ENCODE measurements at places on chromosomes 2 and 18. TPM values are rescaled to one million over a fixed set of nuclear protein-coding genes. Genes with fewer than 3 reads are reported as not detected.

DNA sequence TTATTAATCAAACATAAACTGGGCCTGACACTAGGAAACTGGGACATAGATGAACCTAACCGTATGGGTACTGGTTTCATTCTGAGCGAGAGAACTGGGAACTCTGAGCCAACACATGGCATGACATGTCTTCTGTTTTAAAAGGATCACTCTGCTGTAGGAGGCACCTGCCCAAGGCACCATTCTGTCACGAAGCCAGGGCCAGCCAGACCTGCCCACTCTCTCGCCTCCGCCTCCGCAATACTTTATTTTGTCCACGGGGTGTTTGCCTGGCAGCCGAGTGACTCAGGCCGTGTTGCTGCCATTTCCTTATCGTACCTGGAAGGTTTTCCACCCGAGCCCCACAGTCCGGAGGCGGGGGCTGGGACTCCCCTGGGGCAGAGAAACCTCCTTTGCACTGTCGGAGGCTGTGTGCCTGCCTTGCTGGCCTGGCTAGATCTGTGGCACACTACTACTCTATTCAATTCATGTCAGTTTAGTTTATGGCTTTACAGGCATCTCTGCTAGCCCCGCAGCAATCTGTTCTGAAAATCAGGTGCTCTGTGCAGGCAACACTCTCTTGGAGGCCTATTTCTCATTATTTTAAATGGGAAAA is 120.4 kb upstream of the ACKR3 start:
- peak; percentile 13 for DNase-seq

- DNase-seq, result no peak
These were observed 575 bp downstream of the TMEM150A start for GRCh38 chr2:85601771-85602475.

DNA sequence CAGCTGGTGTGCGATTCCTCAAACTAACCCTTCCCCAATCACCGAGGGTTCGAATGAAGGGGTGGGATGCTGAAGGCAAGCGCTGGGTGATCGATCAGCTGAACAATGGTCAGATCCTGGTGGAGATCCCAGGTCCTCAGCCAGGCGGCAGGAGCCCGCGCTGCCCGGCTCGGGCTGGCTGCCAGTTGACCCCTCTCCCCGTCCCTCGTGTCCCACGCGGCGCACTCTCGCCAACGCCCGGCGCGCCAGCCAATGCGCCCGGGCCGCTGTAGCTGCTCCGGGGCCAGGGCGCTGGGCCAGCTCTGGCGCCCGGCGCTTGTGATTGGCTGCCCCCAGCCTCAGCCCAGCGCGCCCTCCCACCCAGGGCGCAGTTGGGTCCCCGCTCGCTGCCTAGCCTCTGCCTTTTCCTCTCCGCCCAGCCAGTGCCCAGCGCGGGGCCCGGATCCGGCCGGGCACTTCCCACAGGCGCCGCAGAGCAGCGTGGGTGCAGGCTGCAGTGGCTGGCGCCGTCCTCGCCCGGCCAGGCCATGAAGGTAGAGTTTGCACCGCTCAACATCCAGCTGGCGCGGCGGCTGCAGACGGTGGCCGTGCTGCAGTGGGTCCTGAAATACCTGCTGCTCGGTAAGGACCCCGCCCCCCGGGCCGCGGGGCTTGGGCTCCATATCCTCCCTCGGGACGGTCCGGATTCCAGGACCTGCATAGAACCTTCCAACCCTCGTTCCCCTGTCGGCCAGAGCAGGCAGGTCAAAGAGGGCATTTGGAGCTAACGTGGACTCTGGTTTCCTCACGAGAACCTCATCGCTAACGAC is at the start of gene MOGAT1:
TSS of gene MOGAT1 (plus strand) at position 400 of the 809 bp plus-strand sequence. CDS start at position 528, 128 bp downstream.
- peak; percentile 14 for DNase-seq

DNA sequence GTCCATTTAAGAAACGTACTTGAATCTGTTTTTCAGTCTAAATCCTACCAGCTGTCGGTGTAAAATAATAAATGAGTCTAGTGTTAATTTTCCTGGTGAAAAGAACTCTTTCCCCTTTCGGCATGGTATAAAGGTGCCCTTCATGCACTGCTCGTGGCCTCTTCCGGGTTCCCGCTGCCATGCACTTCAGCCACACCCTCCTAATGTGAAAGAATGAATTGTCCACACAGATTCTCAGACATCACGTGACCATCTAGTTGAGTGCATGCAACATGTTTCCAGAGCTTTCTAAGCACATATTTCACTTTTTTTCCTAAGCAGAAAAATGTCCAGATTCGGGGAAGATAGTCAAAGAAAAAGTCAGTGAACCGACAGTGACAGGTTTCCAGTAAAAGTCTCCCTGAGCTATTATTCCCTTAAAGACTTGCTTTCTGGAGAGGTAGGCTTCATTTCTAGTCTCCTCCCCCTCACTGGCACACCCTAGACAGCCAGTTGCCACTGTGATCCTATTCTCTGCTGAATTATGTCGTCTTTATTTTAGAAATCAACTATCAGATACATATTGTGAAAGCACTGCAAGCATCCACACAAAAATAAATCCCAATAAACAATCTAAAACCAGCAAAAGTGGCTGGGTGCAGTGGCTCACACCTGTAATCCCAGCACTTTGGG is 65.9 kb upstream of the RPL31 start:
- DNase-seq, result no peak

GRCh38 chr2:53452400-53452799 is 315.2 kb upstream of the CHAC2 start:
- DNase-seq, result no peak

DNA sequence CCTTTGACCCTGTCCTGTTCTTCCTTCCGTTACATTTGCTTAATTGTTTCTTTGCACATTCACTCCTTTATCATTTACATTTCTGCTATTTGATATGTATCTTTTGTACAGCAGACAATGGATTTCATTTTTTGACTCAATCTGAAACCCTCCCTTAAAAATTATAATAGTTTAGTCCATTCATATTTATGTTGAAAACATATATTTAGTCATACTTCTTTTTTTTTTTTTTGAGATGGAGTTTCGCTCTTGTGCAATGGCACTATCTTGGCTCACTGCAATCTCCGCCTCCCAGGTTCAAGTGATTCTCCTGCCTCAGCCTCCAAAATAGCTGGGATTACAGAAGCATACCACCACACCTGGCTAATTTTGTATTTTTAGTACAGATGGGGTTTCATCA is 95.3 kb upstream of the TGFA start:
- DNase-seq, result no peak

DNA sequence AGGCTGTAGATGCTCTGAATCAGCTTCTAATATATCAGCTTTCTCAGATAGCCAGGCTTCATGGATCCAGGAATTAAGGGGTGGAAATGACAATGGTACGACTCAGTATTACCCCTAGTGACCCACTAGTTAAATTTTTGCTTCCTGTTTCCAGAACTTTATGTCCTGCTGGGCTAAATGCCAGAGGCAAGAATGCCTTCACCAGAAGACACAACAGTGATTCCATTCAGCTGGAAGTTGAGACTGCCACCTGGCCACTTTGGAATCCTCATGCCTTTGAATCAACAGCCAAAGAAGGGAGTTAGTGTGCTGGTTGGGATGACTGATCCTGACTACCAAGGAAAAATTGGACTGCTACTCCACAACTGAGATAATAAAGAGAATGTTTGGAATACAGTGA is 239.1 kb downstream of the ASXL3 start:
- no peak for DNase-seq

- no peak for DNase-seq
These were observed 36.8 kb downstream of the MYT1L start for GRCh38 chr2:2294183-2294690.

GRCh38 chr2:105068875-105069274 is 31.0 kb downstream of the MRPS9 start:
- no peak for DNase-seq

DNA sequence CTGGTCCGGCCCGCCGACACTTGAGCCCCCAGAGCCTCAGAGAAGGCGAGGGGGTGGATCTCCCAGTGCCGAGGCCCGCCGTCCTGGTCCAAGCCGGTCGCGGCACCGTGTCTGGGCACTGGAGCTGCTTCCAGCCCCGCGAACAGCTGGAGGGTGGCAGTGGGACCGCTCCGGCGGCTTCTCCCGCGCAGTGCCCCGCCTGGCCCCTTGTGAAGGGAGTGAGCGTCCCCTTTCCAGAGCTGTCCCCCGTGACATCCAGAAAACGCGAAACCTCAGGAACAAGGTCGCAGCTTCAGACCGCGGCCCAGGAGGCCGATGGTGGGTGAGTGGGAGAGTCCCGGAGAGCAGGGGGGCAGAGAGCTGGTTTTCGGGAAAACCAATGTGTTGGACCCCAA is 579 bp upstream of the EMX1 start:
- DNase-seq, result no peak

GRCh38 chr2:190979906-190980629 is 33.9 kb downstream of the STAT1 start:
- DNase-seq, result no peak

DNA sequence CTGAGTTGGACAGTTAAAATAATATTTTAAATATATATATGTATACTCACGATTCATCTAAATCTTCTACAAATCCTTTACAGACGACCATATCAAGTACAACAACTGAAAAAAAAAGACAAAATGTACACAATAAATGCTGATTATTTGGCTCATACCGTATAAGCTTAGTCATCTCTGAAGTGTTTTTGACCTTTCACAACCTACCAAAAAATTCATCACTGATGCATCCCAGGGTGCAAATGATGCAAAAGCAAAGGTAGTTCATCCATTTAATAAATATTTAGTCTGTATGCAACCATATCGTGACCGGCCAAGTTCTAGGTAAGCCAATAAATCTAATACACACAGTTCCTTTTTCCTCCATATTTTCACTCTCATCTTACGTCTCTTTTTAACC is 1.1 kb downstream of the TMX3 start:
- no peak for DNase-seq

DNA sequence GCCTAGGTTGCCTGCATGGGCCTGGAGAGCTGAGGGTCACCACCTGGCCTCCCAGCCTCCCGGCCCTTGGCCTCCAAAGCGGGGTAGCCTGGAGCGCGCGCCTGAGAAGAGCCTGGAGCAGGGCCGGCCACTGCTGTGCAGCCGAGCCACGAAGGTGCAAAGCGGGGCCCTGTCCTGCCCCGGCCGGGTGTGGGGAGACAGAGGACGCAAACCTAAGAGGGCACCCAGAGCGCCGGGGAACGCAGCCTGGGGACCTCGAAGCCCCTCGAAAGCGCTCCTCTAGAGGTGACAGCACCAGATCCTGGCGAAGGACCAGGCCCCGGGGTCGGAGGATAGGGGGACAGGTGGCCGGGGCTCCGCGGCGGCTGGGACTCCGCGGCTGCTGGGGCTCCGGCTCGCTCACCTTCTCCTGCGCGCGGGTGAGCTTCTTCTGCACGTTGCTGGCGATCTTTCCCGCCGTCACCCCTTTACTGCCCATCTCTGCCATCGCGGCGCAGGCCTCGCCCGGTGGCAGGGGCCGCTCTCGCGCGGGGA is 430 bp downstream of the BIN1 start:
- DNase-seq, result peak; percentile 15

GRCh38 chr2:232890896-232891601 is 21.0 kb downstream of the SNORC start:
- no peak for DNase-seq

DNA sequence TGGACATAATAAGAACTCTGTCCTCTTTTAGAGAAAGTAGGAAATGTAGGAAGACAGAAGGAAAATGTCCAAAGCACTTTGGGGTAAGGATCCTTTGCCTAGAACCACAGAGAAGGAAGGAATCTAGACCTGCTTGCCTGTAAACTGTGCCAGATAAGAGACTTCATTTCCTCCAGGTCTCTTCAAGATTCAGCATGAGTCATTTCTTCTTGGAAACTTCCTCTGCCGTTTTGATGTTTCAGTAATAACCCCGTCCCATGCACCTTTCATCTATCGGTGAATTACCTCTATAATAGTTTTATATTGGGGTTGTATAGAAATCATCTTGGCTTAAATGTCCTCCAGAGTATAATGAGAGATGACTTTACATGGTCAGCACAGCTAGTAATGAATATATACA is 63.2 kb upstream of the LRATD1 start:
- DNase-seq, result no peak

DNA sequence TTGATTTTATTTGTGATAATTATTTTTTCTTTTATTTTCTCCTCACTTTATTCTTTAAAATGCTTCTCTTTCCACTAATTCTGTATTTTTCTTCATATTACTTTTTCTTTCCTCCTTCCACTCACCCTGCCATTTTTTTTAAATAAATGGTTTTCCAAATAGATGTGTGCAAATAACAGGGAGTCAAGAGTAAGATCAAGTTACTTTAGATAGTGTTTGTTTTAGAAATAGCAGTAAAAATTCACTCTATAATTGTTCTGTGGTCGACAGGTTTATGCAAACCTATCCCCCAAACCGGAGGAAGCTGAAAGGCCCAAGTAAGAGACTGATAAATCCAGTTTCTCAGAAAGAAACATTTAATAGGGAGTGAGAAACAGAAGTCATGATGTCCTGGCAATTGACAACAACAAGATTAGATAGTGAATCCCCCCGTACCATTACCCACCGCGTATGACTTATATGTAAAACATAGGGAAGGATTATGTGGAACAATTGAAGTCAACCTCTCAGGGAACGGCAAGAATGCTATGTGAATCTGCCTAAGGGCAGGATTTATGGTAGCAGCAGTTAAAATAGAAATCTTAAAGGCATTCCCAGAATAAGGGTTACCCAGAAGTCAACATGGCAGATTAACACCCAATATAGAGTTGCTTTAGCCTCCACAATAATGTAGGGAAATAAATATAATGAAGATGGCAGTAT is 75.5 kb downstream of the KYNU start:
- DNase-seq, result no peak

GRCh38 chr18:64248836-64249235 is 99.9 kb upstream of the LINC00305 start:
- DNase-seq, result no peak

- DNase-seq, result no peak
These were observed 76.3 kb downstream of the MDH1 start for GRCh38 chr2:63665091-63665490.

- DNase-seq, result no peak
These were observed 6.1 kb downstream of the FBXO11 start for GRCh38 chr2:47899915-47900816.

GRCh38 chr2:81481994-81482368 is 1177.4 kb upstream of the LRRTM1 start:
- DNase-seq, result no peak

- DNase-seq, result no peak
These were observed 176.8 kb downstream of the LOXHD1 start for GRCh38 chr18:46480226-46480625.

- DNase-seq, result no peak
These were observed 133.9 kb upstream of the GCFC2 start for GRCh38 chr2:75844651-75845050.

DNA sequence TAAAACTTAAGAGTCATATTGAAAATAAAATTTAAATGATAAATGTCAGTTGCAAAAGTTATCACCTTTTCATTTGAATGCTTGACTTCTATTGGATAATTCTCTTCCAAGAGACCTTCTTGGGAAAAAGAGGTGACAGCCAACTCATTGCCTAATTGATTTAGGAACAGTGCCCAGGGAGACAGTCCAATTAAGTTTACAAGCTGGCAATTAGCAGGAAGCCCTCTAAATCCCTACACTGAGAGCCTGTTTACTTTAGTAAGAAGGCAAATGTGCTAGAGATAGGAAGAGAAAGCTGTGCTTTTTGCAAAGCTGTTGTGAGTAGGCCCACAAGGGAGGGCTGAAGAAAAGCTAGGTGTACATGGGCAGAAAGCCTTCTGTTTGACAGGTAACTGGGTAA is 189.1 kb downstream of the WDPCP start:
- DNase-seq, result no peak

Gene KCTD1
- total RNA-seq, result 2.5 TPM

Gene PDE1A
- not detected for total RNA-seq

Gene TEX44
- total RNA-seq, result not detected

Gene TMEM185B
- total RNA-seq, result 19.7 TPM

Gene SPC25
- total RNA-seq, result 38.4 TPM

Gene MATN3
- total RNA-seq, result not detected

Gene MYO3B
- 0.48 TPM for total RNA-seq

Gene MBD2
- total RNA-seq, result 140 TPM

Gene SIX3
- not detected for total RNA-seq

Gene TGFA
- 0.58 TPM for total RNA-seq

Data from activated CD4-positive, alpha-beta memory T cell treated with anti-CD3 and anti-CD28 coated beads for 36 hours (primary cell).